ENCODE measurements at places on chromosomes 2 and 18.

DNA sequence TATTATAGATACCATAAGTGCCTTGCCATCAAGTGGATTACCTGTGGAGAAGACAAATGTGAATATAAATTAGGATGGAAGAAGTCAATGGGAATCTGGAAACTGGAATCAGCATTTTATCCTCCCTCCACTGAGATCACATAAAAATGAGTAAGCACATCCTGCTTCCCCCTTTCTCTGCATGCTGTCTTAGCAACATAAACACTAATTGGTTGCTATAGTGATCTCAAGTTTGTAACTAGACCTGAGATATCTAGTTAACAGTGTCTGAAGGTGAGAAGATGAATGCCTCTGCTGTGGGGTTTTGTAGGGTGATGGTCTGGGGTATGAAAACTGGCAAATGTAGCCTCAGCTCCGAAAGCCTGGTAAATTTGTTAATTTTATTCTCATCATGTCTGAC, 1357.5 kb upstream of the CELF4 start:
- DNase-seq: no peak

- no peak for DNase-seq
Measured at GRCh38 chr2:157309878-157310277, 15.7 kb downstream of the ERMN start.

- no peak for DNase-seq
Measured at GRCh38 chr18:22230471-22230945, 61.1 kb downstream of the GATA6 start.

DNA sequence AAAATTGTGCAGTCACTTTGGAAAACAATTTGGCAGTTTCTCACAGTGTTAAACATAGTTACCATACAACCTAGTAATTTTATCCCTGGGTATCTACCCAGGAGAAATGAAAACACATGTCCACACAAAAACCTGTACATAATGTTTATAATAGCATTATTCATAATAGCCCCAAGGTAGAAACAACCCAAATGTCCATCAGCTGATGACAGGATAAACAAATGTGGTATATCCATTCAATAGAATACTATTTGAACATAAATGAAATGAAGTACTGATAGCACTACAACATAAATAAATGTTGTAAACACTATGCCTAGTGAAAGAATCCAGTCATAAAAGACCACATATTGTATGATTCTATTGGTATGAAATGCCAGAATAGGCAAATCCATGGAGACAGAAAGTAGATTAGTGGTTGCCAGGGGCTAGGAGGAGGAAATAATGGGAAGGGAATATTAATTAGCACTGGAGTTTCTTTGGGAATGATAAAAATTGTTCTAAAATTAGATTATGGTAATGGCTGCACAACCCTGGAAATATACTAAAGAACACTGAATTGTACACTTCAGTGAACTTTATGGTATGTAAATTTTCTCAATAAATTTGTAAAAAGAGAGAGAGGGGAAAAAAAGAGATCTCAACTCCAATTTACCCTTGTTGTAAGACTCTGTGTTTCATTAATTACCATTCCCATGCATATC, 20.8 kb upstream of the VIT start:
- no peak for DNase-seq
